ENCODE measurements at places on chromosomes 5 and 9. TPM values are rescaled to one million over a fixed set of nuclear protein-coding genes. Genes with fewer than 3 reads are reported as not detected.
A peak's percentile ranks its signal among the peaks of the same experiment; 100 is the strongest.

NOXA1 gene
- total RNA-seq = 0.30 TPM

SLCO6A1 gene
- not detected for total RNA-seq

FOXD4L3 gene
- not detected for total RNA-seq

ECSCR gene
- 0.29 TPM for total RNA-seq

UNC5A gene
- not detected for total RNA-seq

GRCh38 chr5:61626639-61627282, 294.7 kb downstream of the ZSWIM6 start:
- peaks cover 68% of the 10 kb centered on the region for H3K27me3 ChIP-seq
- no peak for DNase-seq
- H3K4me3 ChIP-seq = no peak overlapping the region
- no peaks in the 10 kb centered on the region for H3K36me3 ChIP-seq
- peaks cover 6% of the 10 kb centered on the region for H3K4me1 ChIP-seq
- no peak overlapping the region for H3K27ac ChIP-seq

DNA sequence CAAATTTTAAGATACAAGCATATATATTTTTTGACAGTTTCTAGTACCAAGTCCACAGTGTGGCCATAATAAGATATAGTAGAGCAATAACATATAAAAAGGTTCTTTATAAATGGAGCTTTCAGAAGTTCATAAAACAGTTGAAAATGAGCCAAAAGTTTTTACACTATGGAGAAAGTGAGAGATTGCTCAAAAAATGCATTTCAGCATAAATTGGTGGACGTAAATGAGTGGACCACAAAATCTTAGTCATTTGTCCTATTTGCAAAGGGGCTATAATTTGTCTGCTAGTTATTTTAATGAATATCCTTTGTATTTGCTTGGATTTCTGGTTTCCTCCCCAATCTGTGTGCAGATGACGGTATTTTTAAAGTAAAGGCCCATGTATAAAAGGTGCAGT, 159.4 kb upstream of the DAP start:
- no peak for DNase-seq
- H3K27ac ChIP-seq = no peak overlapping the region
- no peaks in the 10 kb centered on the region for H3K36me3 ChIP-seq
- H3K4me3 ChIP-seq = no peak overlapping the region
- H3K4me1 ChIP-seq = no peaks in the 10 kb centered on the region
- H3K27me3 ChIP-seq = peaks cover 5% of the 10 kb centered on the region

DNA sequence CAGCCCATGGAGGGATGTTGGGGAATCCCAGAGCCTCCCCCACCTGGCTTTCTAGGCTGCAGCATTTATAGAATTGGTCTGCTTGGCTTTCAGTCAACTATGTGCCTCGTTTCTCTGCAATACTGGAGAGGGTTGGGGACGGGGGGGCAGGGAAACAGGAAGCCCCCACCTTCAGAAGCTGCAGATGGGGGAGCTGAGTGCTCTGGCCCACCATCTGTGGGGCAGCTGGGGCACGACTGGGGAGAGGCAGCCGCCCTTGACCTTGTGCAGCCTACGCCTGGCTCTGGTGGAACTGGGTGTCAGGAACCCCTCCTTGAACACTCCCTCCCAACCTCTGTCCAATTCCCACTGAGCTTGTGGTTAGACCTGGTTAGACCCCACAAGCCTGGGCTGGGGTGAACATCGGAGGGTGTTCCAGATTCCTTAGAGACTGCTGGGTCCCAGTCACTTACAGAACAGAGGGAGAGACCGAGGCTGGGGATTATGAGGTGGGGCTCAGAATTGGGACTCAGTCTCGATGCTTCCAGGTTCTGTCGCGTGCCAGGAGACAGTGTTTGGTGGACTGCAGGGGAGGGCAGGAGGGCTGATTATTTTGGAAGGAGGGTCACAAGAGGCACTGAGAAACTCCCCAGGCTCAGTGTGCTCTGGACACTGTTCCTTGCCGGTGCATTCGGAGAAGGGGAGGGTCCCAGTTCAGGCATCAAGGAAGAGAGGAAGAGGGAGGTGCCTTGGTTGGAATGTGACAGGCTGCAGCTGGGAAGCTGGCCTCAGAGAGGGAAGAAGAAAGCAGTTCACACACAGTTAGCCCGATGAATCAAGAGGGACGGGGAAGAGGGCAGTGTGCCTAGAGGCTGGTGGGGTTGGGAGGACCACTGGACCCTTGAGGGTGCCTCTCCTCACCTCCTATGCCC, 25.6 kb downstream of the COL27A1 start:
- H3K4me1 ChIP-seq = no peaks in the 10 kb centered on the region
- no peak overlapping the region for H3K4me3 ChIP-seq
- no peak overlapping the region for H3K27ac ChIP-seq
- no peaks in the 10 kb centered on the region for H3K36me3 ChIP-seq
- DNase-seq = no peak

DNA sequence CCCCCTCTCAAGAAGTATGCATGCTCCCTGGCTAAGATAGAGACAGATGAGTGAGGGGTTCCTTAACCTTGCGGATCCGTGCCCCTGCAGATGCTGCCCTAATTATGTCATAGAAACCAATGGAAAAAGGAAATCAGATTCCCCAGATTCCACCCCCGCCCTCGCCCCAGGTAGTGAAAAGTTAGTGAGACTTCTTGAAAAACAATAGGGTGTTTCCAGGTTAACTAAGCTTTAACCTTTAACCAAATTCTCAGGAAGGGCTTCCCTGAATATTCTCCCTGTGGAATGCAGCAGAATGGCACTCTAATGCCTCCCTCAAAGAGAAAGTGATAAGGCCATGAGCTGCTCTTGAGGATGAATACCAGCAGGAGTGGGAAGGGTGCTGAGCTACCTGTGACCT, 116.0 kb upstream of the RANBP3L start:
- H3K4me3 ChIP-seq = no peak overlapping the region
- H3K36me3 ChIP-seq = no peaks in the 10 kb centered on the region
- H3K27me3 ChIP-seq = peaks cover 4% of the 10 kb centered on the region

GRCh38 chr9:124652615-124653393, 118.3 kb downstream of the NR6A1 start:
- DNase-seq = no peak
- H3K27ac ChIP-seq = no peak overlapping the region
- no peaks in the 10 kb centered on the region for H3K36me3 ChIP-seq
- peaks cover 4% of the 10 kb centered on the region for H3K4me1 ChIP-seq
- no peak overlapping the region for H3K4me3 ChIP-seq
- H3K27me3 ChIP-seq = peaks cover 22% of the 10 kb centered on the region

GRCh38 chr9:129336130-129336528, 158.1 kb upstream of the IER5L start:
- H3K4me1 ChIP-seq = peaks cover 2% of the 10 kb centered on the region
- peaks cover 22% of the 10 kb centered on the region for H3K27me3 ChIP-seq
- DNase-seq = no peak
- H3K36me3 ChIP-seq = no peaks in the 10 kb centered on the region
- no peak overlapping the region for H3K4me3 ChIP-seq

GRCh38 chr5:108924457-108924961, 176.8 kb downstream of the FER start:
- no peak overlapping the region for H3K27ac ChIP-seq
- no peaks in the 10 kb centered on the region for H3K36me3 ChIP-seq
- H3K4me3 ChIP-seq = peak overlapping the region; percentile 55
- H3K27me3 ChIP-seq = no peaks in the 10 kb centered on the region

- H3K4me1 ChIP-seq = no peaks in the 10 kb centered on the region
- DNase-seq = no peak
- H3K27ac ChIP-seq = no peak overlapping the region
These were observed 57.7 kb upstream of the EGFL7 start for GRCh38 chr9:136604823-136605525.

- no peaks in the 10 kb centered on the region for H3K36me3 ChIP-seq
- peaks cover 52% of the 10 kb centered on the region for H3K27me3 ChIP-seq
- no peak within 1 kb of the TSS for H3K4me3 ChIP-seq
- H3K27ac ChIP-seq = no peak within 1 kb of the TSS
- peaks cover 2% of the 10 kb centered on the region for H3K4me1 ChIP-seq
- DNase-seq = no peak
These were observed at the start of gene PRUNE2 for GRCh38 chr9:76905791-76906646. PRUNE2 (minus strand) TSS chr9:76906114; CDS start chr9:76905963, 151 bp downstream.
